Activated naive CD8-positive, alpha-beta T cell treated with anti-CD3 and anti-CD28 coated beads for 36 hours (primary cell): ENCODE measurements at places on chromosomes 6 and 20. TPM values are rescaled to one million over a fixed set of nuclear protein-coding genes. Genes with fewer than 3 reads are reported as not detected.

FOXS1 gene
- total RNA-seq = not detected

IL17A gene
- total RNA-seq = not detected

SLC35F1 gene
- 0.08 TPM for total RNA-seq

KHDC1 gene
- 3.5 TPM for total RNA-seq

- DNase-seq = no peak
These were observed 19.0 kb upstream of the BLOC1S5 start for GRCh38 chr6:8082954-8083858.

GRCh38 chr20:1881240-1881835, 13.9 kb upstream of the SIRPA start:
- DNase-seq = no peak

- DNase-seq = no peak
These were observed 46.0 kb downstream of the DLL1 start for GRCh38 chr6:170244721-170245474.

DNA sequence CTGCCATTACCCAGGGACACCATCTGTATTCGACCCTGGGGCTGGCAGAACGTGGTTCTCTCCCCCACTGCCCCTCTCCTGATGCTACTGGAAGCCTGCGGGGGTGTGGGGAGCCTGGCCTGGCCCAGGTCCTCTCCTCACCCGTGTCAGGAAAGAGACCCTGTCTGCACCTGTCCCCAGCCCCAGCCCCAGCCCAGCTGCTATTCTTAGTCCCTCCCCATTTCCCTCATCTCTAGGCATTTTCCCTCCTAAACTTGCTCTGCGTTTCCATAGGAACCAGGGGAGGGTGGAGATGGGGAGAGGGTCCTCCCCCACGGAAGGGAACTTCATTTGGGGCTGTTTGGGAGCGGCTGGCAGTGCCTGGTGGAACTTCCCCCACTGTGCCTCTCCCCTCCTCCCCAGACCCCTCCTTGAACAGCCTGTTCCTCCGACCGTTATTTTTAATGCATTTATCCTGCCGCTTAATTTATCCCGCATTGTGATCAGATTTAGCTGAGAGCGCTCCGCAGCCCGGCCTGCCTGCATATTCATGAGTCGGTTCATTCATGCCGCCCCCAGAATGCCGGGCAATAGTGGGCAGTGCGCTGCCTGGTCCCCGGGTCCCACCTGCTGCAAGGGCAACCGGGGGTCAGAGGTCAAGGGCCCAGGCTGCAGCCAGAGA, 31.8 kb upstream of the DLGAP4 start:
- DNase-seq = no peak

GRCh38 chr6:45200510-45200909, 127.6 kb upstream of the RUNX2 start:
- DNase-seq = no peak

- no peak for DNase-seq
These were observed 40.8 kb downstream of the CCDC170 start for GRCh38 chr6:151534576-151534975.
